Thyroid gland (tissue), 4 donors: ENCODE measurements at places on chromosomes 3 and 15.

- no peak for DNase-seq
Measured at GRCh38 chr3:157154563-157155330, 5.2 kb downstream of the CCNL1 start.

DNA sequence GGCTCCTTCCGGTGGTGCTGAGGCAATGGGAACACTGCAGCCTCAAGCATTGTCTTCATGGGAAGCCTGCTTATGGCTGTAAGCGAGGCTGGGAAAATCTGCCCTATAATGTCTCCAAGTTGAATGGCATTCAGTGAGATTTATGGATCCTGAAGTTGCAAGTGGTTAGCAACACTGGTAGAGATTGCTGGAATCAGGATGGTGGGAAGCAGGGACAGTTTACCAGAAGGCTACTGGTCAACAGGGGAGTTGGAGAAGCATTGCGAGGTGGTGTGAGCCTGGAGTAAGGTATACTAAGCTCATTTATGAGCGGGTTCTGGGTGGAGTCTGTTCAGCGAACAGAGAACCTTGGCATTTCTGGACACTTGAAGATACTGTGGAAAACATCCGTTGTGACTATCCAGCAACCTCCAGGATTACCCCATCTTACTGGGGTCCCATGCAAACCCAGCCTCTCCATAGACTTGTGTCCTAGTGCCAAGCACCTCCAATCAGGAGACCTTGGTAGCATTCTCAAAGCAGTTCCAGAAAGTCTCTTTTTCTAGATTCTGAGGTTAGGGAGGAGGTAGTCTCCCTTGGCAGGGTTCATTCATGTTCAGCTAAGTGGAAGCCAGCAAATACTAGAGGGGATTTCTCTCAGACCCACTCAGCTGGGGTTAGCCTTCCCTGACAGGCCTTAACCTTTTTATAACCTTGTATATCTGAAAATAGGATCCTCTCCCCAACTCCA is 7.3 kb downstream of the RPSA start:
- DNase-seq, result no peak

DNA sequence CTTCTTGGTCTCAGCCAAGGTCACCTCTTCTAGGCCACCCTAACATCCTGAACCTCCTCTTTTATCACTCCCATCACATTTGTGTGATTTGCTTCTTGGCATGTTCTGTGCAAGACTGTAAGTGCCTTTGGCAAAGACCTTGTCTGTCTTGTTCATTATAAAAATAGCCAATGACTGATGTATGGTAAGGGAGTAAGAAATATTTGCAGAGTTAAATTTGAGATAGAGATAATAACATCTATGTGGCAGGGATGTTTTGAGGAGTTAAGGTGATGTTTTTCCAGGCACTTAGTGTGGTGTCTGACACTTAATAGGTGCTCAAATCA is 202.3 kb downstream of the CADPS start:
- no peak for DNase-seq

- no peak for DNase-seq
Measured at GRCh38 chr3:160773722-160774121, 17.7 kb downstream of the PPM1L start.

GRCh38 chr3:125280668-125281361 is 68.3 kb upstream of the SLC12A8 start:
- no peak for DNase-seq

DNA sequence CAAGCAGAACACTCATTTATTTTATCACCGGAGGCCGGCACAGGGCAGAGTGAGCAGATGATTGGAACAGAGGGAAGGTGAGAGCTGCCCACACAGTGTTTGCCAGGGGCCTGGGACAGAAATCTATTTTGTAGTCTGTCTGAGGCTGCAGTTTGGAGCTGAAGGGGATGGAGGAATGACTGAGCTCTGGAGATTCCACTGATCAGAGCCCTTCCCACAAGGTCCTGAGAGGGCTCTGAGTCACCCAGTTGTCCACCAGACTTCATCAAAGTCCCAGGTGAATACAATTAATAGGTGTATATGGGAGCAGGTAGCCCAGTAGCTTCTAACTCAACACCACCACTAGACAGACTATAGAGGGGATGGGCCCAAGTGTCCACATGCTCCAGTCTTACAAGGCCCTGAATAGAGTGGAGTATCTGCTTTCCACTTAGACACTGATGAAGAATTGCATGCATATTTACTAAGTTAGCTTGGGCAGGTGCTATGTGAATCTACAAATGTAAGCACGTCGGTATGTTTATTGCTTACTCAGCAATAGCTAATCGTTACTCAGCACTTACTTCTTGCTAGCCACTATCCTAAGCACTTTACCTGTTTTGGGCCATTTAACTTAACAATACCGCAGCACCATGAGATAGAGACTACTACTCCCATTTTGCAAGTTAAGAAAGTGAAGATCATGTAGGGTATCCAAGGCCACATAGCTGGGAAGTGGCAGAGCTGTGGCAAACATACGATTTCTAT is 2.7 kb upstream of the STARD5 start:
- DNase-seq, result no peak

DNA sequence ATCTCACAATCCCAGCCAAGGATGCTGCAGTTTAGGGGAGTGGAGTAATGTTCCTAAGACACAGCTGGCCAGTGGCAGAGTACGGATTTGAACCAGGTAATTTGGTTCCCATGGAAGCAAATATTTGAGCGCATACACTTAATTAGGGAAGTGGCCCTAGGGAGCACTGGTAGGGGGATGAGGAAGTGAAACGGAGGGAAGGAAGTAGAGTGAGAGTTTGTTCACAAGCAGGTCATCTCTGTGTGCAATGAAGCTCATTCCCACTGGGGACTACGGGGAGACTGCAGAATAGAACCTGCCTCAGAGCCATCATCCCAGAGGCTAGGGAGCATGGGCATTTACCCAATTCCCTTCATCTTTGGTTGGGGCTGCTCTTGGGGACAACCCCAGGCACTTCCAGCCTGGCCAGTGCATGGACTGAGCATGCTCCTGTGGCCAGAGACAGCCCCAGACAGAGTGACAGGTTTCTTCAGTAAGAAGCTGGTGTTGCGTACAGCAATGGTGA is 317.2 kb upstream of the PROK2 start:
- no peak for DNase-seq

- no peak for DNase-seq
Measured at GRCh38 chr3:34013818-34014570, 215.6 kb downstream of the PDCD6IP start.

DNA sequence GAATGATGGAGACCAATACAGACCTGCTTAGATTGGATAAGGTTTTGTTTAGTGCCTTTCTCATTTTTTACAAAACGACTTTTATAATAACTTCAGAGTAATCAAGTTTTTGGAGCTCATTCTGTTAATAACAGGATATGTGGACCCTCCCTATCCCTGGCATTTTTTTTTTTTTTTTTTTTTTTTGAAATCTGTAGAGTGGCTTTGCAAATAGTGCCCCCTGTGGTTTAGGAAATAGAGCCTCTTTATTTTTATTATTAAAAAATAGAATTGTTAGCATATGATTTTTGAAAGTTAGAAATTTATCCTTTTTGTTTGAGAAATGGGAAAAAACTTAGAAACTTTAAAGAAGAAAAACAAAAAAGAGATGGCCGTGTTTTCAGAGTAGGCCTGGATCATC is 11.4 kb downstream of the SKIL start:
- no peak for DNase-seq

- no peak for DNase-seq
Measured at GRCh38 chr3:12965999-12966846, 107.0 kb downstream of the IQSEC1 start.

DNA sequence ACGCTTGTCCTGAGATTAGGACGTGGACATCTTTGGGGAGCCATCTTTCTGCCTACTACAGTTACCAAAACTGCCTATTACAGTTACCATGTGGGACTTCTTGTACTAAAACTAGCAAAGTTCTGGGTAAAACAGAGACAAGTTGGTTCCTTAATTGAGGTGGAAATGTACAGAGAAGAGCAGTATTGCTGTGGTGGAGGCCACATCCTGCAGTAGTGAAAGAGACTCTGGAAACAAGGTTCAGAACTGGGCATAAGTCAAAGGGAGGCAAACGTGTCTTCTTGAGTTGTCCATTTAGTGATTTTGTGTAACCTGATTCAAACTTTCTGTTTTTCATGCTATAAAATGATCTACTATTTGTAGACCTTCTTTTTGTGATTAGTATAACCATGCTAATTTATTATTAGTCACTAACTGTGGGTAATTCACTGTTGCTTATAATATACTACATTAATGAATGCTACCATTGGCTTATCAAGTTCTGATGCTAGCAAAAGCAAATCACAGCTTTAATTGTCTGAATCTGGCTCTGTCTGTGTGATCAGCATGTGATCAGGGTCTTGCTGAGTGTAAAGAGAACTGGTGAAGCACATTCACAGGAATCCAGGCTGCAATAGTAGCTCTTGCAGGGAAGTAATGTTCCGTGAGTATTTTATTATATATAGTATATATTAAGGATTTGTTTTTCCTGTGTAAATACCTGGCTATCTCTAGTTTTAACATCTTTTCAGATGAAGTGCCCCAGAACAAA is 207.9 kb upstream of the GAP43 start:
- DNase-seq, result no peak

DNA sequence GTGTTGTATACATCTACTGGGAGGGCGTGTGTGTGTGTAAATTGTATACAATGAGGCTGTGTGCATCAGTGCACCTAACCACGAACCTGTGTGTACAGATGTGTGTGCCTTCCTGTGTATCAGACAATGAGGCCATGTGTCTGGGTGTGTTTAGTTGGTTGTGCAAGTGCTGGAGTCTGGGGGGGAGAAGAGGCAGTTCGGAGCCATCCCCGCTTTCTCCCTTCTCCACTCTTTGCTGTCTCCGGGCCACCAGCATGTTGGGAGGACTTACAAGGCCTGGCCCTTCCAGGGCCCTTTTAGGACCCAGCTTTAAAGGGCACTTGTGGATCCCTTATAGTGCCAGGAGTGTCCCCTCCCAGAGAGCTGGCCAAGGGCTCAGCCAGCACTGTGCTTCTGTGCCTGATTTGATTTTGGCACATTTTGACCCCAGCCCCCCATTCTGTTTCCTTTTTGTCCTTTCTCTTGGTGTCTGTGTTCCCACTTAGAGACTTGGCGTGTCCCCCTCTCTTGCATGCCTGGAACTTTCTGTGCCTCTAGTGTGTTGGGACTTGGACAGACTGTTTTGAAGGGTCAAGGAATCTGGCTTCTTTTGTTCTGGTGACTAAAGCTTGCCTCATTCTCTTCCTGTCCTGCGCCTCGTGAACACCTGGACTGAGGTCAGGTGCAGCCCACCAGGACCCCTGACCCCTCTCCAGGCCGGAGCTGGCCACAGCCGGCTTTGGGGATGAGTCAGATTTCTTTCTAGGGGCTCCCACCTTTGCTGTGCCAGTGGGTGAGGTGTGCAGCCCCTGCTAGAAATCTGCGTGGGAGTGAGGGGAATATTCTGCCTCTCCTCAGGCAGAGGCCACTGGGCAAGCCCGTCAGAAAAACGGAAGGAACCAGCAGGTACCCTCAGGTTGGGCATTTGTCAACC is 1.5 kb downstream of the CTDSPL start:
- DNase-seq, result peak; percentile 47

- no peak for DNase-seq
Measured at GRCh38 chr15:83155942-83156341, 48.5 kb downstream of the TM6SF1 start.
